ENCODE measurements at places on chromosomes 2 and 18.

GRCh38 chr2:139836769-139837168 lies 1056.6 kb upstream of the NXPH2 start:
- no peak for DNase-seq

GRCh38 chr2:83826577-83826976 lies 632.5 kb downstream of the SUCLG1 start:
- no peak for DNase-seq

DNA sequence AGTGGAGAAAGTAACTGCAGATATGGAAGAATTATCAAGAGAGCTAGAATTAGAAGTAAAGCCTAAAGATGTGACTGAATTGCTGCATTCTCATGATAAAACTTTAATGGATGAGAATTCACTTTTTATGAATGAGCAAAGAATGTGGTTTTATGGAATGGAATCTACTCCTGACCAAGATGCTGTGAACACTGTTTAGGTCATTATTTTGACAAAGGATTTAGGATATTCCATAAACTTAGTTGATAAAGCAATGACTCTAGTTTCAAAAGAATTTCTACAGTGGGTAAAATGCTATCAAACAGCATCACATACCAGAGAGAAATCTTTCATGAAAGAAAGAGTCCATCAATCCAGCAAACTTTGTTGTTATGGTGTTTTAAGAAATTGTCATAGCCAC lies 1317.7 kb upstream of the ACVR2A start:
- no peak for DNase-seq

GRCh38 chr2:64492272-64492671 lies 31.9 kb upstream of the AFTPH start:
- no peak for DNase-seq

GRCh38 chr2:202114795-202115194 lies 41.7 kb downstream of the KIAA2012 start:
- DNase-seq: no peak

- DNase-seq: no peak
Measured at GRCh38 chr2:178993788-178994187, 56.1 kb downstream of the CCDC141 start.

DNA sequence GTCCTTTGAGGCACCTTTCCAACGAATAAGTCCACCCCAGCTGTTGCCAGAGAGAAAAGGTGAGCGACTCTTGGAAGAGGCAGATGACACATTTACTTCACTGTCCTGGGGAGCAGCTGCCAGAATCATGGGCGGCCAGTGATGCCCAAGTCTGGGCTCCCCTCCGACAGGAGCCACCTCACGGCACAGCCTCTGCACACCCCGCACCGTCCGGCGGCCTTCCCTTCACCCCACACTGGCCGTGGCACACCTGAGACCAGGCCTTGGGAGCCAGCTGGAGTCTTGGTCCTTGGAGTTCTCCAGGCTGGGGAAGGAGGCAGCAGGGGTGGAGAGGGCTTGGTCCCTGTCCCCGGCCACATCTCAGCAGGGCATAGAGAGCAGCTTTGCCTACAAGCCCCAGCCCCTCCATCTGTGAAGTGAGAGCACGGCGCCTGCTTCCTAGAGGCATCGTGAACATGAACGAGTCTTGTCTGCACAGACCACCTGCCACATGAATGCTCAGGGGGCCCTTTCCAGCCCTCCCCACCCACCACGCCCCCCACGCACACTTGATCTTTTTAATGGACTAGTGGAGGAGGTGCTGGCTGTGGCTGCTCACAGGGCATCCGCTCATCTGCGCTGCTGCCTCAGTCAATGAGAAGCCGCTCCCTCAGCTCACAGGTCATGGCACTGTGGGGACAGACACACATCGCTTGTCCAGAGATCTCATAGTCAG lies 400.2 kb upstream of the MYT1L start:
- no peak for DNase-seq

DNA sequence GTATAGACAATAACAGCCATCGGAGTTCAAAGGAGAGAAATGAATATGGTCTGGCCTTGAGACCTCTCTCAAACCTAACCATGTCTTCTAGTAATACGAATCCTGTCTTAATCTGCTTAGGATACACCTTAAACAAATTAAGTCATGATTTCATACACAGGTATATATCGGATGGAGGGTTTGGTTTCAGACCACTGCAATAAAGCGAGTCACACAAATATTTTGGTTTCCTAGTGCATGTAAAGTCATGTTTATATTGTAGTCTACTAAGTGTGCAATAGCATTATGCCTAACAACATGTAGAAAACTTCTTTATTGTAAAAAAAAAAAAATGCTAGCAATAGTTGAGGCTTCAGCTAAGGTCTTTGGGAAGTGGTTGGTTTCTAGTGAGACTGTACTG lies 73.8 kb downstream of the EML6 start:
- DNase-seq: no peak

DNA sequence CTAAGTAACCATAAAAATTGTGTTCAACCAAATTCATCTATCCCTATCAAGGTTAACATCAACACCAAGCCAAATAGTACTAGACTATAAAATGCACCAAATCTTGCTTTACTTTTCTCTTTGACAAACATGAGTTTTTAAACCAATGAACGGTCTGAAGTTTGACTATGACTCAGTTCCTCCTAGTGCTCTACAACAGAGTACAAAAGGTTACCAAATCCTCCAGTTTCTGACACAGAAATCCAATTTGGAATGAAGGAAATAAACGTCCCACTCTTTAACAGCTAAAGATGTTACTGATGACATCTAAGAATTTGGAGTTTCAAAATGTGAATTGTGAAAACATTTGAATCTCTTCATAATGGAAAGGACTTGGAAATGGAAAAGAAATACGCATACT lies 11.8 kb upstream of the ACVR1 start:
- no peak for DNase-seq

GRCh38 chr18:28034567-28034966 lies 142.4 kb downstream of the CDH2 start:
- DNase-seq: no peak

DNA sequence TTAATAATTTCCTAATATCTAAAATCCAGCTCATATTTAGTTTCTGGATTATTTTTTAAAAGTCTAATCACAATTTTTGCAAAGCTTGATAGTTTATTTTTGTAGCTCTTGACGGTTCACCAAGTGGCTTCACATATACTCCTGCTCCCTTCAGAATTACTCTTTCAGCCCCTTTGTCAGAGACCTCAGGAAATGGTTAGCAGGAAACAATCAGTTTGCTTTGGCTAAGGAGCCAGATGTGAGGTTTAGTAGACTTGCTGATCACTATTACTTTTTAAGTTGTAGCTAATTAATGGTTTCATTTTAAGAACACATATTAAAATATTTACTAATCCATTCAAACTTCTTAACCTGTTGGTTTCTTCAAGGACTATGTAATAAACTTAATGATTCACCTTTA lies 2.3 kb downstream of the RBBP8 start:
- DNase-seq: no peak

- DNase-seq: no peak
Measured at GRCh38 chr2:197453914-197454398, 604 bp downstream of the COQ10B start.

- DNase-seq: no peak
Measured at GRCh38 chr18:21943456-21943855, 202.9 kb downstream of the MIB1 start.

- DNase-seq: no peak
Measured at GRCh38 chr2:224689539-224689938, 26.6 kb downstream of the CCDC195 start.

- DNase-seq: peak; percentile 62
Measured at GRCh38 chr2:176852667-176853066, 359.9 kb upstream of the HNRNPA3 start.

DNA sequence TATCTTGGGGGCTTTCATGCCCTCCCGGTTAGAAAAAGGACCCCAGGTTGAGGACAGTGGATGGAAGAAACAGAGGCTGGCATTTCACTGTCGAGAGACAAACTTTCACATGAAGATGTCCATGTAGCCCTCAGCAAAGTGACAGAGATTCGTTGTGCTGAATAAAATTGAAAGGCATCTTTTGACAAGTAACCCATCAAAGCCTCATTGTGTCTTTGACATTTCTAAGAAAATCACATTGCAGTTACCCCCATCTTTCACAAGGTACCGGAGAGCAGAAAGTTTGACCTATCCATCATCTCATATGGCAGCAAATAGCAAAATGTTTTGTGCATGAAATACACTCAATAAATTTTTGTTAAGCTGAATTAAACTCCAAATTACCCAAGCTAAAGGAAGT lies 2.0 kb upstream of the MBP start:
- DNase-seq: no peak

GRCh38 chr18:2905854-2906703 lies 59.3 kb downstream of the EMILIN2 start:
- DNase-seq: peak; percentile 55
